Endothelial cell (in vitro differentiated cells): ENCODE measurements at places on chromosomes 5 and 9.

DNA sequence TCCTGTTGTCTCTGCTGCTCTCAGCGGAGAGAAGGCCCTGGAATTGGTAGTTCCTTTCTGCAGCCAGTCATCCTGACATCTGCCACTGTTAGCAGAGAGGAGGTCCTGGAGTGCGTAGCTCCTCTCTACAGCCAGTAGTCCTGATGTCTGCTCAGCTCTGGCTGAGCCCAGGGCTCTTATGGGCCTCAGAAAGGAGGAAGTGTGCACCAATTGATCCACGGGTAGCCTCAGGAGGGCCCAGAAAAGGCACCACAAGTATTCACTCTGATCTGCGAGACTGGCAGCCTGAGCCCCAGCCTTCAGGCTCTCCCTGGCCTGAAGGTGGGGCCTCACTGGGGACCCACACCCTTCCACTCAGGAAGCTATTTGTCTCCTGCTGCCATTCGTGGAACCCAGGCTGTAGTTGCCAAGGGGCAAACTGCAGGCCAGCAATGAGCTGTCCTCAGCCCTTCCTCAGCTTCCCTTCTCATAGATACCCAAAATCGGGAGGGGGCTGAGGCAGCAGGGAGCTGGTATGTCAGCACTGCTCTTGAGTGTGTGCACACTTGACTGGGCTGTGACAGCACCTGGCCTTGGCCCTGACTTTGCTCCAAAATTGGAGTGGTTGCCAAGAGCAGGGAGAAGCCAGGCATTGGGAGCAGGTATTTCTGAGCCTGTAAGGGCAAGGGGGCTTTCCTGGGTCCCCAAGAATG lies 1049.5 kb upstream of the ACO1 start:
- no peak for DNase-seq

- DNase-seq: no peak
Observed at GRCh38 chr9:13570068-13570974, 290.8 kb upstream of the MPDZ start.

GRCh38 chr9:95815133-95815532 lies 60.4 kb upstream of the ERCC6L2 start:
- DNase-seq: no peak

DNA sequence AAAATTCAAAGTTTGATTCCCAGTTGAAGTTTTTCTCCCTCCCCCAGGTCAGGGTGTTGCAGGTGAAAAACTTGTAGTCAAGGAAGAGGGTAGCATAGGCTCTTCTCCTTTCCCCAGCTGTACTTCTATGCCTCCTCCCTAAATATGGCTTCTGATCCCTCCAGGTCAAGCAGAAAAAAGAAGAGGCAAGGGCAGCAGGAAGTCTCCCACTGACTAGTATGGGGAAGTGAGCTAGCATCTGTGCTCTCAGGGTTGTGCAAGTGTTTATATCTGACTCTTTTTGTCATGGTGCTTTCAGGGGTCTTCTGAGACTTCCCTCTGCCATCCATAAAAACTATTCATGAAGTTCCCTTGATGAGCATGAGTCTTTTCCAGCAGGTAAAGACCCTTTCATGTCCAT lies 76.0 kb downstream of the ATPSCKMT start:
- DNase-seq: no peak

- no peak for DNase-seq
Observed at GRCh38 chr5:136620016-136620419, 254.7 kb upstream of the TRPC7 start.

GRCh38 chr9:136244122-136244968 lies 1.3 kb downstream of the QSOX2 start:
- no peak for DNase-seq

- DNase-seq: no peak
Observed at GRCh38 chr9:27131731-27132130, 22.7 kb downstream of the TEK start.

GRCh38 chr5:88678770-88679381 lies 204.1 kb downstream of the MEF2C start:
- DNase-seq: no peak

DNA sequence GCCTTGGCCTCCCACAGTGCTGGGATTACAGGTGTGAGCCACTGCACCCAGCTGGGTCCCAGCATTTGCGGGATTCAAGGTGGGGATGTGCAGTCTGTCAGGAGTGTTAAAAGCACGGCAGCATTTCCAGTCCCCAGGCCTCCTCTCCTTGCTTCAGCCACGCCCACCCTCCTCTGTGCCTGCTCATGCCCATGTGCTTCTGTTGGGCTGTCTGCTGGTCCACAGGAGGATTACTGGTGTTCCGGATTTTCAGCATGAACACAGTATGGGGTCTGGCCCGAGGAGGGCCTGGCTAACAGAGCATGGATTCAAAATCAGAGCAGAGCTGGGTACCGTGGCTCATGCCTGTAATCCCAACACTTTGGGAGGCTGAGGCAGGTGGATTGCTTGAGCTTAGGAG lies 5.5 kb downstream of the ARRDC1 start:
- no peak for DNase-seq

DNA sequence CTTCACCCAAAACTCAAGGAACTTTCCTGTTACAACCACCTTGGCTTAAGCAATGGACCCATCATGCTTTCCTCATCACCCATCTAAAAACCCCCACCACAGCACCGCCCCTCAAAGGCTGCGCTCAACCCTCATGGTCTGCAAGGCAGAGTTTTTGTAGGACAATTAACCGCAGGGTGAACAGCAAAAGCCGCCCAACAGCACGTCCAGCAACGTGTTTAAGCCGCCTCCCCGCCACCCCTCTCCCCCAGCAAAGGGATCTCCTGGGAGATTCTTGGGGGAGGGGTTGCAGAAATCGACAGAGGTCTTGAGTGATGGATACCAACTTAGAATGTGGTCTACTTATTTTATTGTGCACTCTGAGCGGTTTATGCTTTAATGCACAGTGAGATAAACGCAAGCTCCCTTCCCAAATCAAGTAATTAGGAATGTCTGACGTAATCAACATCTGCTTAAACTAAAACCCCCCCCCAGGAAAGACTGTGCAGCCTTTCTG lies 1.9 kb downstream of the ROR2 start:
- DNase-seq: no peak

DNA sequence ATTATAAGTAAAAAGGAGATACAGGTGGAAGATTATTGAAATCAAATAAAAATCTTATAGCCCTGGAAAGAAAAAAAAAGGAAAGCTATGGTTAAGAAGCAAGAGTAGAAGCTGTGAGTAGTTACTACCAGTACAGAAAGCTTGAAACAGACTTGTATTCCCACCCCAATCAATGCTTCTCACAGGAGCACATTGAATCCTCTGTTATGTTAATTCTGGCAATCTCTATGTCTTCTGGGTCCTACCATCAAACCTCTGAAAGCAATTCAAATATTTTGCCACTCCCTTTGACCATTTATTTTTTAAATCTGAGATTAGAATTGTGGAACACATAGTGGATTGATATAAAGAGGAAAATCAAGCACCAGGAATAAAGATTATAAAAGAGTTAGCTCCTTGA lies 186.5 kb downstream of the MEF2C start:
- no peak for DNase-seq

DNA sequence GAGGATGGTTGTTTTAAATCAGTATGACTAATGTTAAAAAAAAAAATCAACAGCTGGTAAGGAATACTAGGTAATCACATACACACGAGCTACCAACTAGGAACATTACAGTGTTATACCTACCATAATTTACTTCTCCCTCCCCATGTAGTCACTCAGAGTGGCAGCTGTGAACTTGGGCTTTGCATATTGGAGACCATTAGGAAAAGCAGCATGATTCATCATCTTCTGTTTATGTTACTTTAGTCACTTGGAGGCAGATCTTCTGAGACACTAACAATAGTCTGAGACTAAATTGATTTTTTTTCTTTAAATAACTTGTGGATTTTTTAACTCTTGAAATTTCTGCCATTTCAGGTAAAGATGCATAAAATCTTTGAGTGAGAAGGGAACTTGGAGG lies 141.5 kb upstream of the NR4A3 start:
- DNase-seq: no peak

GRCh38 chr9:136437839-136438547 lies 1.7 kb downstream of the INPP5E start:
- DNase-seq: no peak

GRCh38 chr5:22514231-22514630 lies 338.9 kb downstream of the CDH12 start:
- no peak for DNase-seq

- no peak for DNase-seq
Observed at GRCh38 chr5:160641405-160641804, 210.6 kb downstream of the ATP10B start.

DNA sequence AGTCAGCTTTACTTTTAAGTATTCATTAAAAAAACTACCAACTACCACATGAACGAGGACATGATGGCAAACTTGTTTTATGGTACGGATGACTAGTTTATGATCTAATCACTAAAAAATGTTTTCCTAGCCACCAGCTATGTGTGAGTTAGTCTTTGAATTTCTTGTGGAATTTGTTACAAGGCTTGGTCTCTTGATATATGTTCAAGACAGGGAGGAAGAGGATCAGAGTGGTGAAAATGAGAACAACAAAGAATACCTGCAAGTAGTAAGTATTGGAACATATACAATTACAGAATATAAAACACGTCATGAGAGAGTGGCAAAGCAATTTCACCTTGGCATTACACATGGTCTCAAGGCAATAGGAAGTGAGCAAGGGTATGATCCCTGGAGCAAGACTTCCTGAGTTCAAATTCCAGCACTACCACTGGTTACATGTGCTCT lies 548.6 kb upstream of the TLE4 start:
- no peak for DNase-seq

DNA sequence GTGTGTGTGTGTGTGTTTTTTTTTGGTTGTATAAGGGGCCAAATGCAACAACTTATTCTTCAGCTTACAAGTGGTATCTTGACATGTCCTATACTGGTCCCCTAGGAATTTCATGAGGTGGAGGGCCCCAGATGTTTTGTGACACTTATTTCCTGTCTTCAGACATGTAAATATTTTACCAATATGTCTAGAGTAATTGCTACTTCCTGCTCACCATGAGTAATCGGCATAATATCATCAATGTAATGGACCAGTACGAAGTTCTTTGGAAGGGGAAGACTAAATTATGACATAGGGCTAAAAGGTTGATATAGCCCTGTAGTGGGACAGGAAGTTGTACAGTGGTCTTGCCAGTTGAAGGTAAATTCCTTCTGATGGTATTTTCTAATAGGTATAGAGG lies 3.7 kb upstream of the OTULIN start:
- DNase-seq: no peak

DNA sequence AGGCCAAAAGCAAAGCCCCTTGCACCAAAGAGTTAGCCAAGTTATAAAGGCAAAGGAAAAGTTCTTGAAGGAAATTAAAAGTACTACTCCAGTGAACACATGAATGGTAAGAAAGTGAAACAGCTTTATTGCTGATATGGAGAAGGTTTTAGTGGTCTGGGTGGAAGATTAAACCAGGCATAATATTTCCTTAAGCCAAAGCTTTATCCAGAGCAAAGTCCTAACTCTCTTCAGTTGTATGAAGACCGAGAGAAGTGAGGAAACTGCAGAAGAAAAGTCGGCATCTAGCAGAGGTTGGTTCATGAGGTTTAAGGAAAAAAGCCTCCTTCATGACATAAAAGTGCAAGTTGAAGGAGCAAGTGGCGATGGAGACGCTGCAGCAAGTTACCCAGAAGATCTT lies 3.1 kb upstream of the NUDT12 start:
- DNase-seq: no peak

DNA sequence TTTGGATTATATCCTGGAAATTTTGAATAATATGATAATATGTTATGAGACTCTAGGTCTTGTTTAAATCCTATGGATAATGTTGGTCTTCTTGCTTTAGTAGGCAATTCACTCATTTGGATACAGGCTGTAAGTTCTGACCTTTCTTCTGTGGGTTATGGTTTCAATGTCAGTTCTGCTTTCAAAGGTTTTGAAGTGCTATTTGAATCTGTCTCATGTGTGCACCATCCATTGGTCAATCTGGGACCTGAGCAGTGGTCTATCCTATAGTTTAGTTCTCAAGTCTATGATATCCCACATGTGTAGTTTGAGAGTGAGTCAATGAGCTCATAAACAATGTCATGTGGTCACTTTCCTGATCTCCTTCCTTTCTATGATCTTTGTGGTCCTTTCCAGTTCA lies 94.4 kb downstream of the RMI1 start:
- DNase-seq: no peak

GRCh38 chr5:167798448-167798847 lies 493.0 kb upstream of the WWC1 start:
- DNase-seq: no peak

DNA sequence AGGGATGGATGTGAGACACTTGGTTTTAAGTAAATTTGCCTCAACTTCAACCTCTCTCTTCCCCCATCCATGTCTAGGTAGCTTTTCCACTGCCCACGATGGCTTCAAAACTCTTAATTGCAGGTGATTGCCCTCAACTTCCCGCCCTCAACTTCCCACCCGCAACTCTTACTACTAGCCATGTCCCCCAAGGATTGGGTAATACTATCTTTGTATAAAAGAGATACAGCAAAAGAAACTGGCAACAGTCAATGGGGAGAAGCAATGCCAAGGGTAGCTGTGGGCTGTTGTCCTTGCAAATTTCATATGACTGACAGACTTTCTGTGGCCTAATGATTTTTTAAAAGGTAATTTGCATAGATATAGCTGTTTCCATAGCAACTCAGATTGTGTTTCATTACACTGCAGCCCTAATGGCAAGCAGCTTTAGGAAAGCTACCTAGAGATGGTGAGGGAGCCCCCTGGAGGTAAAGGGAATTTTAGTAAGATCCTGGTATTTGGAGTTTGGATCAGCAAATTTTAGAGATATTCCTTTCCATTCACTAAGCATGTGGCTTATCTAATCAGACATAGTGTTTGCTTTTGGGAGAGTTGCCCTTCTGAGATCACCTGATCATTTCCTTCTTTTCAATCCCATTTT lies 421.5 kb upstream of the DAP start:
- peak; percentile 49 for DNase-seq

DNA sequence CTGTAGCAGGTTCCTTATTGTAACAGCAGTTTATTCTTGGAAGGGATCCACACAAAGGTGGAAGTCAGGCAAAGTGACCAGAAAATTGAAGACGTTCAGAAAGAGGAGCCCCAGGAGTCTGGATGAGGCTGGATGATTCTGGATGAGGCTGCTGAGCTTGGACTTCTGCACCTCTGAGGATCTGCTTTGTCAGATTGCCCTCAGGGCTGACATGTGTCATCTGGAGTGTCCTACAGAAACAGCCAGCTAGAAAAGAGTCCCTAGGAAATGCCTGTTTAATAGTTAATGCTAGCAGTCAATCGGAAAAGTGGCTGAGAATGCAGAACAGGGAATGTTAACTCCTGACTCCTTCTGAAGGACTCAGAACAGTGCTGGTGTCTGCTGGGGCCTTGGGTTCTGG lies 236.4 kb downstream of the LRRC70 start:
- no peak for DNase-seq
